ENCODE measurements at places on chromosomes 6 and 20.

- DNase-seq, result no peak
Measured at GRCh38 chr6:93376026-93376540, 43.3 kb downstream of the EPHA7 start.

- DNase-seq, result no peak
Measured at GRCh38 chr20:57460781-57461465, 64.0 kb downstream of the CTCFL start.

GRCh38 chr20:24501764-24502556, 32.5 kb downstream of the SYNDIG1 start:
- no peak for DNase-seq

DNA sequence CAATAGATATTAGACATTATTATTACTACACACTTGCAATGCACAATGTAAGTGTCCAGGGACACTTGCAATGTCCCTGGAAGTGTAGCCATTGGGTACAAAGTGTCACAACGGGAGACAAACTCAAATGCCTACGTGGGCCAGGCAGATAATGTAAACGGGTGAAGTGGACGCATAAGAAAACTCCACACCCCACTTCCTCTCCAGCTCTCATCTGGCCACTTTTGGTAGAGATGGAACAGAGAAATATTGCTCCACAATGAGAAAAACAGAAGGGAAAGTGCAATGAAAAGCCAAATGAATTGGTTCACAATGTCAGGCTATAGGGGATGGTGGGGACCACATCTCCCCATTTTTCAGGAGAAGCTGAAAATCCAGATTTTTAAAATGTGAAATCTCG, 9.4 kb downstream of the SULF2 start:
- DNase-seq, result no peak

DNA sequence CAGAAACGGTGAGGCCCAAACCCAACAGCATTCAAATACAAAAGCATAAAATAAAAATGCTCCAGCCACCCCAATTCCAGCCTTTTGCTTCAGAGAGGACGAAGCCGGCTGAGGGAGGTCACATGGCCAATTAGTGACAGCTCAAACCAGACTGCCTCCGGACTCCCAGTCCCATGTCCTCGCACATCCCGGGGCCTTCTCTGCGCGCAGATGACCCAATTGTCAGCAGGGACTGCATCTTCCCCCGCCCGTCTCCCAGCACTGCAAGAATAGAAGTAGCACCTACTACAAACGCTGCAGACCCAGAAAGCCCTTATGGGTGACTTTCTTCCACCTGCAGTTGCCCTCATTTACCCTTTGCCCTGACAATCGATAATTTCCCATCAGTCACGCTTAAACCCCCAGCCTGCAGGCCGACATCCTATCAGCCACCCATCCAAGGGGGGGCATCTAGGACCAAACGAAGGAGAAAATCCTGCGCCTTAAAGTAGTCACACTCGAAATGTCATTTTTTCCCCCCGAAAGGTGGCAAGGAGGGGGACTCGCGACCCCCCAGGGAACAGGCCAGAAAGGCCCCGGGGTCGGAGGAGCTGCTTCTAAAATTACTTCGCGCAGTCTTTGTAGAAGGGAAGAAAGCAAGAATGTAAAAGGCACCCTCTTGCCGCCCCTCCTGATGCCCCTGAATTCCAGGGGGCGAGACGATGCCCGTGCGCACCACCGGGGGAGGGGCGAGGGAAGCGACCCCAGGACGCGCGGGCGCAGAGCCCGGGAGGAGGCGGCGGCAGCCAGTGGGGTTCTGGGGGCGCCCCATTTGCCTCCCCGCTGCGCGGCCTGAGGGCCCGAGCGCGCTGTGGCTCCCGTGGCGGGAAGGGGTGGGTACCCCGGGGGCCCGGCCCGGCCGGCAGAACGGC, 792 bp downstream of the SLC23A2 start:
- DNase-seq, result no peak

GRCh38 chr6:33812669-33813068, 8.9 kb upstream of the MLN start:
- peak; percentile 52 for DNase-seq

- DNase-seq, result no peak
Measured at GRCh38 chr6:18260448-18261106, 3.8 kb downstream of the DEK start.

DNA sequence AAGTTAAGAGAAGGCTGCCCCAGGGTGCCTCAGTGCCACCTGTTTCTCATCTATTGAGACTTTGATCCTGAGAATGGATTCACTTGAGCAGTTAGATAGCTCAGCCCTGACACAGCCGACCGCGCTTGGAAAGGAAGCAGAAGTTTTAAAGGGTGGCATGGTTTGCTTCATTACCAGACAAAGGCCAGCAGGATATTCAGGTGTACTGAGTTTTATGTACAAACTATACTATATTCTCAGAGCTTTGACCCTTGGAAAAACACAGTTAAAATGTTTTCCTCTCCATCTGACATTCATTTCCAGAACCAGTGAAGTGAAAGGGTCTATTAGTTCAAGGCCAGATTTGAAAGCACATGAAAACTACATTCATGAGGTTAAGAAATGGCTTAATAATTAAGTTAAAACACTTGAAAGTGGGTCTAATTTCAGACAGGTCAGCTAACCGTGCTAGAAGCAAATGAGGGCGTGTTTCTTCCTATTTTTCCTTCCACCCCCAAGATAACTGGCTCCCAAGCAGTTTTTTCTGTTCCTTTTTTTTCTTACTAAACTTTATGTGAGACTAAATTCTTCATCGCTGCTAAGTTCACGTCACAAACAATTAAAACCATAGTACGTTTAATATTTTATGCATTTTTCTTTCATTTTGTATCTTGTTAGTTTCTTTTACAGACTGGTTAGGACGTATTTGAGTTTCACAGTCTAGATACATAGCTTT, 385.3 kb upstream of the SOX4 start:
- no peak for DNase-seq

DNA sequence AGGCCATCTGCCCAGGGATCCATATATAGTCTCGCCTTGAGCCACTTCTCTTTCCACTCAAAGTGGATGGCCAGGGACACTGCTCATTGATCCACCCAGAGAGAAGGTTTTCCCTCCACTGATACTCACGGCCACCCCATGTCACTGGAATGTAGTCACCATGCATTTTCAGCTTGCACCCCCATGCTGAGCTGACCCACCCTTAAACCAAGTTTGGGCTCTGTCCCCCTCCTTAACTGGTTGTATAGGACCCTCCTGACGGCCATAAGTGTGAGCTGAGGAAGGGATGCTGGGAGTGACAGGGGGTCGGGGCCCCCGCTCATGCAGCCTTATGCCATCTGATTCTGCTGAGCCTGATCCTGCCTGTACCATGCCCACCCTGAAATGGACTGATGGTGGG, 25.7 kb downstream of the SUMO4 start:
- DNase-seq, result no peak
